ENCODE measurements at places on chromosomes 1 and 21.

DNA sequence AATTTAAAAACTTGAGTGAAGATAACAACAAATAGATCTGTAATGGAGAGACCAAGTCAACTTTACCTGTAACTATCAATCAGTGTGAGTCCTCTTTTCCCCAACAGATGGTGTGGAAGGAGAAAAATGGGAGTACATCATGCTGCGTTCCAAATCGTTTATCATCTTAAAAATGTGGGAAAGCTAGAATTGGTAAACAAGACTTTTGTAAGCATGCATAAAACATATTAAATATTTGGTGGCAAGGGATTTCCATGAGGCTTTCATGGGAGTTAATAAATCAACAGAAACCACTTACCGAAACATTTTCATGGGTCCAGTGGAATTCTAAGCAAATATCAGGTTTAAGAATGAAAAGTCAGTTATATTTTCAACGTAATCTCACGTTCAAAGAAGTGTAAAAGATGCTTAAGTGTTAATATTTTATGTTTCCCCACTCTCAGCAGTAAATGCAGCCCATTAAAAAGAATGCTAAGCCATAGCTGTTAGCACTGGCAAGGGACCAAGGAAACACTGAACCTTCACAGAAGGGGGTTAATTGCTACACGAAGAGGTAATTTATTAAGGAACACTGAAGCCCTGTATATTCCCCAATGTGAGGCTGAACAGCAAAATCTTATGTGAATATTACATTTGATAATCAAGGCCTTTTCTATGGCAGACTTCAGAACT, 117.0 kb downstream of the ZC3H11B start:
- DNase-seq = no peak

DNA sequence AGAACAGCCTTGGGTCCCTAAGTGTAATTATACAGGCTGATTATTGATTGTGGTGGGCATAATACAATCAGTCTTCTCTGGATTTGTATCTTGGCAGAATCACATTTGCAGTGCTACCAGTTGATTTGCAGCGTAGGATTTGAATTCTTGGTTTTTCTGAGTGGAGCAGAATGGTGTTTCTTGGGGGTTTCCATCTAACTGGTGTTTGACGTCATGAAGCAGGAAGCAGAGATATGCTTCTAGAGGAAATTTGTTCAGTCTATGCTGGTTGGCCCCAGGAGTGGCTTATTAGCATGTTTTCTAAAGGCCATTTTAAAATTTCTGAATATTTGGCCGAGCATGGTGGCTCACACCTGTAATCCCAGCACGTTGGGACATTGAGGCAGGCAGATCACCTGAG, 3.4 kb downstream of the CTTNBP2NL start:
- DNase-seq = no peak

DNA sequence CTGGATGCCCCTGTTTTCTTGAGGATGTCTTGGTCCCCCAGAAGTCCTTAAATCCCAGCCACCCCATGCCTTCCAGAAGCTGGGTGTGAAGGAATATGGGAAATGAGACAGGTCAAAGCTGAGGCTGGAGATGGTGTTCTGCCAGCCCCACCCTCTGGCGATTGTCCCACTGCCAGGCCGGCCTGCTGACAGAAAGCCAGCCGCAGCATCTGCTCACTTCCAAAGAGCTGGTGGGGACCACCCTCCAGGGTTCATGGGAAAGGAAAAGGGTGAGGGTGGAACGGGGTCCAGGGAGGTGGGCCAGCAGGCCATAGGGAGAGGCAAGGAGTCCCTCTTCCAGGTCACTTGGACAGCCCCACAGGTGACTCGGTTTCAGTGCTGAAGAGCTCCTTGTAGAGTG, 1.9 kb upstream of the LINGO4 start:
- DNase-seq = no peak

DNA sequence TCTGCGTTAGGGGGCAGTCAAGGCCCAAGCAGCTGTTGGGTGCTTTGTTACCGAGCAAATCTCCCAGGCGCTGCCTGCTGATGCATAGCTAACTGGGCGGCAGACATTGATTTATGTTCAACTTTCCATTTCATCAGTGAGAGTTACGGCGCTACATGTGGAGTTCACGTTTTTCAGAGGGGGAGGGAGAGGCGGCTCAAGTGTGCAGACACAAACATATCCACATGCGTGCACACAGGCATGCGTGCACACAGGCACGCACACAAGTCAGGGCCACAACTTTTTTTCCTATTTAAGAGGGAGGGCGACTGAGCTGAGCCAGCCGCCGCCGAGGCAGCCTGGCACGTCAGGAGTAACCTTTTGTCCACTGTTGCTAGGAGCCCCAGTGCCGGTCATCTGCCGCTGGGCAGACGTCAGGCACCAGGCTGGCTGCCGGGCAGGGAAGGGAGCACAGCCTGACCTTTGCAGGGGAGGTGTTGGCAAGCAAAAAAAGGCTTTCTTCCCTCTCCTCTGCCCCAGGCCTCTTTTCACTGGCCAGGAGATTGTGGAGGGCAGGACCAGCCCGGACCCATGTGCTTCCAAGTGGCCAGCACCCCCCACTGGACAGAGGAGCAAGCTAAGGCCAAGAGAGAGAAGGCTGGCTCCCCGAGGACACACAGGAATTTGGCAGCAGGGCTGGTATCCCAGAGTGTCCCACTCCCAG, 73.3 kb downstream of the MRPL37 start:
- peak; percentile 94 for DNase-seq

DNA sequence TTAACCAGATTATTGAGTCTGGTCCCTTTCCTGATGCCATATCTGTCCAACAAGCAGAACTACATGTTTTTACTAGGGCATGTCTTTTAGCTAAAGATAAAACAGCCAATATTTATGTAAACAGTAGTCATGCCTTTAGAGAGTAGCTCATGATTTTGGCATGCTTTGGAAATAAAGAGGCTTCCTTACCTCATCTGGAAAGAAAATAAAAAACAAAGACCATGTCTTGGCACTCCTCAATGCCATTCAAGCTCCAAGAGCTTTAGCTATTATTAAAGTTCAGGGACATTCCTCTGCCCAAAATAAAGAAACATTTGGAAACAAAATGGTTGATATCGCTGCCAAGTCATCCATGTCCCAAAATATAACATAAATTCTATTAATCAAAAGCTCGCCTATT, 202.4 kb downstream of the URB2 start:
- no peak for DNase-seq

- DNase-seq = no peak
Observed at GRCh38 chr1:180143359-180143758, 11.3 kb upstream of the QSOX1 start.

- DNase-seq = no peak
Observed at GRCh38 chr1:7557301-7557891, 213.7 kb upstream of the VAMP3 start.
